Substantia nigra (tissue), 51 donors: ENCODE measurements at places on chromosomes 4 and X.

DNA sequence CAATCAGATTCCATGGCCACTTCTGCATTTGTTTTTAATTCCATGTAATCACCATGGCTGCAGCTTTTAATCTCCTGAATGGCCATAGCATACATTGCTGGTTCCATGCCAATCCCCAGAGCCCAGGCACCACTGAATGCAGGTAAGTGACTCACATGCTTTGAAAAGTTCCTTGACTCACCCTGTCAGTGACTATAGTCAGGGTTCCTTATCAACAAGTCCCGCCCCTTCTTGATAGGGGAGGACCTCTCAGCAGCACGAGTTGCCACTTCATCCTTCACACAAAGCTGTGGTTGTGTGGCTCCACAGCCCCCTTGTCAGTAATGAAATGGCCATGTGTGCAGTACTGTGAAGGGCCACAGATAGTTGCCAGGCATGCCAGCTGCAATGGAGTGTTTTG is 516.6 kb downstream of the PPARGC1A start:
- no peak for DNase-seq

- DNase-seq = no peak
These were observed 85.4 kb downstream of the FAM13A start for GRCh38 chr4:88971536-88971935.

- no peak for DNase-seq
These were observed 516.9 kb downstream of the PDHA2 start for GRCh38 chr4:96356591-96357370.

GRCh38 chrX:17474892-17475291 is 99.9 kb downstream of the NHS start:
- no peak for DNase-seq

GRCh38 chr4:158810487-158811215 is 41.8 kb downstream of the FNIP2 start:
- DNase-seq = no peak

GRCh38 chrX:21379991-21380390 is 5.8 kb downstream of the CNKSR2 start:
- no peak for DNase-seq

DNA sequence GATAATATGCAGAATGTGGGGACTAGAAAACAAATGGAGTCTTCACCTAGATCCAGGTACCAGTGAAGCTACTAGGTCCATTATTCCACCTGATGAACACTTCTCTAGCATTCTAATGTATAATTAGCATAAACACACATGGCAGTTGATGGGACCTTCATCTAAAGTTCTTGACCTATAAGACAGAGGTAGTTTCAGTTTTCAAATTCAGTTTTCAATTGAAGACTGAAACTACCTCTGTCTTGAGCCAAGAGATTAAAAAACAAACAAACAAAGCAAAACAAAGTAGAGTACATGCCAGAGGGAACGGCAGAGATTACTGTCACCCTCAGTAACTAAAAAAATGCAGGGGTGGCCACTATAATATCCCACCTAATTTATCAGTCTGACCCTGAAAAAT is 199.9 kb upstream of the NEIL3 start:
- DNase-seq = no peak

DNA sequence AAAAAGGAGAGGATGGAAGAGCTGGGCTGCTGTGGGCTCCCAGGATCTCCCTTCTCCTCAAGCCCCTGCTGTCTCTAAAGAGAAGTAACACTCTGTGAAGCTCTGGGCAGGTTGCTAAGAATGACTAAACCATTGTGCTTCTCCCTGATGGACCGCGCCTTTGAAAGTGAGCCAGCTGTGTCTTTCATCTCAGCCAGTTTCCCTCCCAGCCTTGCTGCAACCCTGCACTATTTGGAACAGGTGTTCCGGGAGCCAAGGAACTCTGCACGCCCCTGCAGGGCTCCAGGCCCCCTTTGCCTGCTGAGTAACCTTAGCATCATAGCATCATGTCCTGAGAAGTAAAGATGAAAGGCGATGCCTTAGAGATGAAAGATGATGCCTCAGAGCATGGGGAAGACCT is 39.7 kb downstream of the SMIM20 start:
- no peak for DNase-seq

DNA sequence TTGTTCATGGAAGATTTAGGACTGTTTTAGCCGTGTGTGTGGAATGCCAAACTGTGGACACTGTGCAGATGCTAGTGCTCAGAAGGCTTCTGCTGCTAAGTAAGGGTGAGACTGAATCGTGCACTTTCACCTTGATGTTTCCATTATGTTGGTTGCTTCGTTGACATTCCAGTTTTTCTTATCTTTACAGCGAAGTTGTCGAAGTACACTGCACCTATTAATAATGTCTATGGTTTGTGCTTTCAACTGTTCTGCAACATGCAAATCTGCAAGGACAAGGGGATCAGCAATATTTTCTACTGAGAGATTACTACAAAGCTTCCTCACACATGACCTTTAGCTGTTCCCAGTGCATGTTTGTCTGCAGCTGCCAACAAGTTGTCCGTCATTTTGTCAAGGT is 67.7 kb downstream of the UGT2A3 start:
- DNase-seq = no peak

- no peak for DNase-seq
These were observed 14.1 kb downstream of the NOP14 start for GRCh38 chr4:2948895-2949781.

DNA sequence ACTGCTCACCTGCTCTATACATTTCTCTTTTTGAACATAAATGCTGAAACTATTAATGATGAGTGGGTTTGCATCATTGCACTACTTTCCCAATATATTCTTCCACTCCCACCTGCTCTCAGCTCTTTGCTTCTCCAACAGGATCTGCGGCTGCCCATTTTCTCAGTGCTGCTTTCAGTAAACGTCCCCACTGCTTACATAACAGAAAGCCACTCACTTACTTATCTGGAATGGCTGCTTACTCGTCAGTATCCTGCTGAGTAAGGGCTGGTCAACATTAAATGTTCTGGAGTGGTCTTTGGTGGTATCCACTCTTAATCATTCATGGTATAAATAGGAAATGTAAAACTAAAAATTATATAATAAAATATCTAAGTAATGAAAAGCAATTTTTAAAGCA is 112.8 kb upstream of the HPF1 start:
- DNase-seq = no peak

DNA sequence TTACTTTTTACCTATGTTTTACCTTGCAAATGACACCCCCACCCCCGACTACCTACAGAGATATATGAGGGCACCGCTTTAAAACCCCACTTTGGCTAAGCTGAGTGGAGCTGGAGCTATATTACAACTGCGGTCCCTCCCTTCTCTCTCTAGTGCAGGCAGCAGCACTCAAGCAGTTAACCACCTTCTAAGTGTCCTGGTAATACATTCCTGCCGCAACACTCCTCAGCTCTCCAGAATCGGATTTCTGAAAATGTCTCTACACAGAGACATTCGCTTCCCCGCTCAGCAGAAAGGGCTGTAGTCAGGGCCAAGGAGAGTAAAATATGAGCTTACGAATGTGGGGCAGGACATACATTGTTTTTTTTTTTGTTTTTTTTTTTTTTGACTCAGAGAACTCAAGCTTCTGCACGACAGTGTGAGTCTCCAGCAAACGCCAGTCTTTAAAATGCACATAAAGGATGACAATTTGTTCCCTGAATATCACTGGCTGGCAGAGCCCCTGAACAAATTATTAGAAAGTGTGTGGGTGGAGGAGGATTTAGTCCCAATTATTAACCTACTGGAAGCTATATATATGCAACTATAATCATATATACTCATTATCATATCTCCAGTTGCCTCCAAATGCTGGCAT is 287.0 kb upstream of the TET2 start:
- no peak for DNase-seq
